Stimulated activated CD8-positive, alpha-beta memory T cell treated with anti-CD3 and anti-CD28 coated beads, Interleukin-7, amount 100 ng/mL, for 1 hour (primary cell): ENCODE measurements at places on chromosomes 5 and 9.

GRCh38 chr5:179162351-179163235 is 102.4 kb downstream of the ZNF354C start:
- no peak for DNase-seq

DNA sequence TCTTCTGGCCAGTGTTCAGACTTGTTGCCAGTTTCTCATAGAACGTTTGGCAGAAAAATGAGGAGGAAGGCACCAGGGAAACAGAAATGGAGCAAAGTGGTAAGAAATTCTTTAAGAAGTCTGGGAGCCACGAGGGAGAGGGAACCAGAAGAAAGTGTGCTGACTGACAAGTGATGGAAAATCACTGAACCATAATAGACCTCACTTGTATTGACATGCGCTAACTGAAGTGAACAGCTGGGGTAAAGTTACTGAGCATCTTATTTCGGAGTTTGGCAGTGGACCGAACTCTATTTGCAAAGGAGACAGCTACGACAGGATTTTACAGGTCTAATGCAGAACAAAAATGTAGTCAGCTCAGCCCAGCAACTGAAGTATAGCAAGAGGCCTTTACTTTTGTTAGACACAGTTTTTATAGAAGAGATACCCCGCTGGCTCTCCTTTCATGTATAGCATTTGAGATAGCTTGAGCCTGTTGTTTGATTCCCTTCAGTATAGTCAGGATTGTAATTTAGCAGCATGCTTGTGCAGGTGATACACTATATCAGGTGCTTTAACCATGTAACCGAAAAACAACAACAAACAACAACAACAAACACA is 53.6 kb downstream of the HMHB1 start:
- no peak for DNase-seq

DNA sequence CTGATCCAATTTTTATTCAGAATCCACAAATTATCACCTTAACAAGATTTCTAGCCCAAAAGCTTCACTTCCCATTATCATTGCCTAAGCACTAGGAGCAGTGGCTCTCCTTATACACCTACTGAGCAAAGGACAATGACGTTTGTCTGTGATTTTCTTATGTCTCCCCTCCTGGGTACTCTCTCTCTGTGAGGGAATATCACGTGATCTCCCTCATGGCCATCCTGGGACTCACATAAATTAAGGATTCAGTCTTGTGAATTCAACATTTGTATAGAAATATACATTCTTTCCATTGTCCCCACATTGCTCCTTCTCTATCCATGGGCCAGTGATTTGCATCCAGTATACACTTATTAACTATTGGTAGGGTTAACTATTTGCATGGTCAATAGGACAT is 476.5 kb downstream of the PLK2 start:
- no peak for DNase-seq

- DNase-seq = no peak
Measured at GRCh38 chr9:127088724-127089615, 33.5 kb downstream of the ANGPTL2 start.

- no peak for DNase-seq
Measured at GRCh38 chr5:166166071-166166470, 2125.4 kb upstream of the WWC1 start.

DNA sequence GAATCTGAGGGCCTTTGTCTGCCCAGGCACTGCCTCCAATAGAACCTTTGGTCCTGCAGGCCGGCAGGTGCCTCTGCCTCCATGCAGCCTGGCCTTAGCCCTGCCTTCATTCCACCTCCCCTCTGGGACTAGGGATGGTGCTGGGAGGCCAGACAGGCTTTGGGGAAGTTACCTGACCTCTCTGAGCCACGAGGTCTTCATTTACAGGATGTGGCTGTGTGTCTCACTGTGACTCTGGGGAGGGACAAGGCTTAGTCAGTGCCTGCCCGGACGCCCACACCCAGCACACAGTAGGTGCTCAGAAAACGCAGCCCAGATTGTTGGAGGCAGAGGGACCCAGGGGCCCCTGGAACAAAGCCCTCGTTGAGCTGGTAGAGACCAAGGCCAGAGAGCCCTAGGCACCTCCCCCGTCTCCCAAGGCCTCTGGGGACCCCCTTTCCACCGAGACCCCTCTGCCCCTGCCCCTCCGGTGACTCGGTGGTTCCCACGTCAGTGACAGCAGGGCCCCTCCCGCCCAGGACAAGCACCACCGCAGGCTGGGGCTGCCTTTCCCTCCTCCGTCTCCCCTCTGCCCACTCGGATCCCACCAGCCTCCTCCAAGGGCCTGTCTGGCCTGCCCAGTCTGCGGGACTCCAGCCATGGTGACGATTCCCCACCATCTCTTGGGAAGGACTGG is 46.9 kb upstream of the EGFL7 start:
- no peak for DNase-seq

DNA sequence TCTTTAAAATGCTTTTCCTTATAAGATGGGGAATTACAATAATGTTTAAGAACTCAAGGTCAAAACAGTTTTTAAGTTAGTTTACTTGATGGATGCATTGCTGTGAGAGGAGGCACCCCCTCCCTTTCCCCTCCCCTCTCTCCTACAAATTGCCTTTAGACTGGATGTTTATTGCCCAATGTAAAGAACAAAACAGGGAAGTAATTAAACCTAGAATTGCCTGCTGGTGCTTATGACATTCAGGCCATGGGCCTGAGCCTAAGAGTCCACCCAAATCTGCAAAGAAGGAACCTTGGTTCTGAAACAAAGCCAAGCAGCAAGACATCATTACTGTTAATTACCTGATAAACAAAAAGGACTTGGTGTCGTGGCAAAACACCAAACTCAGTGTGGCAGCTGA is 630.3 kb downstream of the ISL1 start:
- DNase-seq = no peak

GRCh38 chr5:136235321-136235720 is 42.4 kb upstream of the SMIM32 start:
- no peak for DNase-seq
